ENCODE measurements at places on chromosomes 12 and 14.

- no peak for DNase-seq
These were observed 67.2 kb downstream of the KSR2 start for GRCh38 chr12:117901631-117902030.

GRCh38 chr12:10982244-10982643 lies 4.5 kb downstream of the TAS2R50 start:
- DNase-seq = no peak

DNA sequence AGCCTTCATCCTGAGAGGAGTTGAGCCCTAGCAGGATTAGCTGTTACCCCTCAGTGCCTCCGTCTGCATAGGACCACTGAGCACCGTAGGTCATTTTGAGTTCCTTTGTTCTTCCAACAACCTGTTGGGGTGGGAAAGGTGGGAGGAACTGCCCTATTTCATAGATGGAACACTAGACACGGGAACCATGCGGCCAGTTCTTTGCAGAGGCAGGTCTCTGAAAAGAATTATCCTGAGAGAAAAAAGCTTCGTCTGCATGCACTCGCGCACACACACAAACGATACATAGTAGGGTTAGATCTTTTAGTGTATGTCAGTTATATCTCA lies 28.5 kb downstream of the TRAFD1 start:
- DNase-seq = no peak

DNA sequence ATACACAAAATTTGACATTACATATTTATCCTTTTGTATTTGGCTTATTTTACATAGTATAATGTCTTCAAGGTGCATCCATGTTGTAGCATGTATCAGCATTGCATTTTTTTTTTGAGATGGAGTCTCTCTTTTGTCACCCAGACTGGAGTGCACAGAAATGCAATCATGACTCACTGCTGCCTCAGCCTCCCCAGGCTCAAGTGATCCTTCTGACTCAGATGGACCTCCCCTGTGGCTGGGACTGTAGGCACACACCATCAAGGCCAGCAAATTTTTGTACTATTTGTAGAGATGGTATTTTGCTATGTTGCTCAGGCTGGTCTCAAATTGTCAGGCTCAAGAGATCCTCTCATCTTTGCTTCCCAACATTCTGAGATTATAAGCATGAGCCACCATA lies 214.4 kb upstream of the ALG10B start:
- DNase-seq = no peak

DNA sequence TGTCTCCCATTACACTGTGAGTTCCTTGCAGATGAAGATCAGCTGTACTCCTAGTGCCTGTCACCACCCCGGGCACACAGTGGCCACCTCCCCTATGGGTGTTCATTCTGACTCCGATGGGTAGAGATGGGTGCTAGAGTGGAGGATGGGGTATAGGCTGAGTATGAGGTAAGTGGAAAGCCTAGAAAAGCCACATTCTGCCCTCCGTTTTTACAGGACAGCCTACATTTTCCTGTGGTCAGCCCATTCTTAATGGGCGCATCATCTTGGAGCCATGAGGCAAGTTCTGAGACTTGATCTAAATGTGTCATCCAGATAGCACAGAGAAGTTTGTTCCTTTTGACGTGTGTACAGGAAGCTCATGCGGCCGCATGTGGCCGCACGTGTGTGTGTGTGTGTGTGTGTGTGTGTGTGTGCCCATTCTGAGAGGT lies 166.7 kb upstream of the HIF1A start:
- no peak for DNase-seq
